Activated T-cell treated with anti-CD3 and anti-CD28 coated beads, Interleukin-2, amount 50 U/mL, for 24 hours (primary cell): ENCODE measurements at places on chromosomes 4 and X.

DNA sequence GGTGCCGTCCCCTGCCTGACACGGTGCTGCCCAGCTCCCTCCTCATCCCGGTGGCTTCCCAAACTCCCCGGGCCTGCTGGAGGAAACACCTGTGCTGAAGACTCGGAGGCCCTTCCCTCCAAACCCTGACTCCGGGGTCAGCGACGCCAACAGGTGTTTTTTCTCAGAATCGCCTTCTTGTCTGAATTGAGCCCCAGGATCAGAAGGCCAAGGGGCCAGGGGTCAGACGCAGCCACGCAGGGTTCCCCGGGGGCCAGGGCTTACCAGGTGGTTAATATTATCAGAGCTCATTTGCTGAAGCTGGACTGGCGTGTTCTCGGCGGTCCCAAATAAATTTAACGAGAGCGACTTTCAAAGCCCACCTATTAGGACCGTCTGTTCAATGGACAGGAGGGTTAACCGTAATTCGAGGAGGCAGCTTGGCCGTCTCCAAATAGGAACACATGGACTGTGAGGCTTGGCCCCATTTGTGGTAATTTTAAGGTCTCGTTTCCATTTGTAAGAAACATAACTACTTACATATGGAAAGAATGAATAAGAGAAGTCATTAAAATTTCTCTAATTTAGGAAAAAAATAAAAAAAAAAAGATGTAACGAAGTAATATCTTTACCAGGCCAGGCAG is 239.3 kb downstream of the CRLF2 start:
- DNase-seq, result no peak

- no peak for DNase-seq
Observed at GRCh38 chrX:68935362-68935761, 106.5 kb downstream of the EFNB1 start.

- no peak for DNase-seq
Observed at GRCh38 chr4:52914051-52914605, 52.0 kb downstream of the RASL11B start.

DNA sequence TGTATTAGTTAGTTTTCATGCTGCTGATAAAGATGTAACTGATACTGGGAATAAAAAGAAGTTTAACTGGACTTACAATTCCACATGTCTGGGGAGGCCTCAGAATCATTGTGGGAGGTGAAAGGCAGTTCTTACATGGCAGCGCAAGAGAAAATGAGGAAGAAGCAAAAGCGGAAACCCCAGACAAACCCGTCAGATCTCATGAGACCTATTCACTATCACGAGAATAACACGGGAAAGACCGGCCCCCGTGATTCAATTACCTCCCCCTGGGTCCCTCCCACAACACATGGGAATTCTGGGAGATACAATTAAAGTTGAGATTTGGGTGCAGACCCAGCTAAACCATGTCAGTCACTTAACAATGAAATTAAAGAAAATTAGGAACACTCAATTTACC is 499.1 kb downstream of the FSTL5 start:
- DNase-seq, result no peak

DNA sequence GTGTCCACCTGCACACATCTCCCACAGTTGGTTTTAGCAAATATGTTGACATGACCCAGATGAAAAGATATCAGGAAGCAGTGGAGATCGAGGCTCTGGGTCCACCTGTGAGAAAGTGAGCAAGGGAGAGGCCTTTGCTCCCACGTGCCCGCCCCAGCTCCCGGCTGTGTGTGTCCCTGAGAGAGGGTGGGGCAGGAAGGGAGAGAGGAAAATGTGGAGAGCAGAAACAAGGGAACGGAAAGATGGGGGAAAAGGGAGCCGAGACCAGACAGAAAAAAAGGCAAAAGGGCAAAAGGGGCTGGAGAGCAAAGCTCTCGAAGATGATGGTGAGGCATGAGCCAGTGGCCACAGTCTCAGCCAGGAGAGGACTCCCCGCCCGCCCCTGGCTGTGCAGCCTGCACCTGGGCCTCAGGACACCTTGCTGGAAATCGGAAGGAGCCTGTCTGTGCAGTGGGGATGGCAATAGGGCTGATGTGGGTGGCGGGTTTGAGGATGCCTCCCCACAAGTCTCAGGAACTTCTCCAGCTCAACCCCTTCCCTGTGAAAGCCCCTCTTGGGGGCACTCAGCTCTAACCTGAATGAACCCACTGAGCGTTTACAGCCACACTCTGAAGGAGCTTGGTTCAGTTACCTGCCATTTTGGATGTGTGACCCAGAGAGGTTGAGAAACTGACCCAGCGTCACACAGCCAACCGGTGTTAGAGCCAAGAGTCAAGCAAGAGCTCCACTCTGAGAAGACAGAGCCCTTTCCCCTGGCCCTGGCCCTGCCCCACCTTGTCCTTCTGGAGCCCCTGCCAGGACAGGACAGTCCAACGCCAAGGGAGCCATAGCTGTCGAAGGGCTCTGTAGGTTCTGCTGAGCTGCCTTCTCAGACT is 20.3 kb upstream of the MSX1 start:
- no peak for DNase-seq

- no peak for DNase-seq
Observed at GRCh38 chr4:154622598-154622997, 10.1 kb upstream of the FGG start.

GRCh38 chr4:88033309-88033708 is 25.9 kb downstream of the PKD2 start:
- DNase-seq, result no peak

DNA sequence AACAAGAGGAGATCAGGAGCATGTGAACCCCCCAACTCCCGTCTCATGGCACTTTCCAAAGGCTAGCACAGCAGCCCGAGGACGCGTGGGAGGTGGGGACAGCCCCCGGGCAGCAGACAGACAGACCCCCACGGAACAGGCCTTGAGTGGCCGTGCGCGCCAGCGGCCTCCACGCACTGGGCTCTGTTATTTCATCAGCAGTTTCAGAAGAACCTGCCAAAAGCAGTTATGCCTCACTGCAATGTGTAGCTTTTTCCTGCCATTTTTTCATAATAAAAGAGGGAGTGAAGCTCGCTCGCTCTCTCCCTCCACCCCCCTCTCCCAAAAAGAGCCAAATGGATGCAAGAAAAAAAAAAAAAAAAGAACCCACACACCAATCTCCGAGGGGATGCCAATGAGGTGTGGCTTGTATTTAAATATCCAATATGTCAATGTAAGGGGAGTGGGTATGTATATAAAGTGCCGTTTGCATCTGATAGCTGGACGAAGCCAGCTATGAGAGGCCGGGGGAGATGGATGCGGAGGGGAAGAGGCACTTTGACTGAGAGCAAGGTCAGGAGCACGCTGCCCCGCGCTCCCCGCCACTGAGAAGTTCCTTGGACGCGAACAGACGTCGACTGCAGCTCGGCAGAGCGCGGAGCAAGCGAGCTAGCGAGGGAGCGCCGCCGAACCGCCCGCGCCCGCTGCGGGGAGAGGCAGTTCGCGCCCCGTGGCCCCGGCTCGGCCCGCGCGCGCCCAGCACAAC is at the start of gene FGF16:
TSS of gene FGF16 (plus strand) at position 482 of the 745 bp plus-strand sequence. CDS start 286 bp downstream, outside the sequence.
- DNase-seq, result peak; percentile 33

GRCh38 chr4:124861761-124862160 is 149.2 kb upstream of the ANKRD50 start:
- no peak for DNase-seq

- DNase-seq, result no peak
Observed at GRCh38 chr4:15504041-15504440, 34.4 kb downstream of the CC2D2A start.

GRCh38 chrX:39705290-39705689 is 392.5 kb downstream of the BCOR start:
- no peak for DNase-seq

DNA sequence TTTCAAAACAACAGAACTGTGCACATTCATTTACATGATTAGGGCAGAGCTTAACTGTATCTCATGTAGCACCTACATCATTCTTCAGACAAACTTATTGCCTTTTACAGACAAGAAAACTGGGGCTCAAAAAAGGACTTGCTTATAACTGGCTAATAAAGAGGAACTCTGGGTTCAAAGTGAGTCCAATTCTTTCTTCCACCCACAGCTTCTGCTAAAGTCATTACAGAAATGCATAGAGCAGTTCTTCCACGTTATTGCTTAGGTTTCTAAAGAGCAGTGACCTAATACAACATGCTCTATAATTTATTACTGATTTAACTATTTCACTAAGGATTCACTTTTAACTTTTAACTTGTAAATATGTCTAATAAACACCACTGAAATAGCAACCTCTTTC is 60.6 kb downstream of the ELOVL6 start:
- no peak for DNase-seq

GRCh38 chr4:3393171-3393570 is 48.6 kb upstream of the HGFAC start:
- DNase-seq, result no peak

DNA sequence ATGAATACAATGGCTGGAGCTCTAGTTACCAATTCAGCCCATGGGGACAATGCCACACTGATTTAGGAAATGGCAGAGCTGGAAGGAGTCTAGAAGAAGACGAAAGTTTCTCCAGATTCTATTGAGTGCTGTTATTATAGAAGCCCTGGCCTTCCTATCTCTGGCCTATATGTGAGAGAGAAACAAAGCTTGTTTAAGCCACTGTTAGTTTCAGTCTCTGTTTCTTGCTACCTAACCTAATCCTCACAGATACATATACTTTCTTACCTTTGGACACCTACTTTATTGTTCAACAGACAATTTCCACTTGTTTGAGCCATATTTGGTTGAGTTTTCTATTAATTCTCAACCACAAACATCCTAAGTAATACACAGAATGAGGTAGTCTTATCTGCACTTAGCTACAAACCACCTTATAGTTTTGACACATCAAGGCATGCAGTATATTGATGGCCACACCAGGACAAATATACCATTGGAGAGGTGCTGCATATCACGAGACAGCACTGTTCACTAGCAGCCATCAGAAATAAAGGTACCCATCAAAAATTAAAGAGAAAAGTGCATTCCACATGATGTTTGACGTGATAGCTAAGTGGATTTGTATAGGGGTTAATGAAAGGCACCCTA is 190.2 kb downstream of the SMIM20 start:
- DNase-seq, result no peak

DNA sequence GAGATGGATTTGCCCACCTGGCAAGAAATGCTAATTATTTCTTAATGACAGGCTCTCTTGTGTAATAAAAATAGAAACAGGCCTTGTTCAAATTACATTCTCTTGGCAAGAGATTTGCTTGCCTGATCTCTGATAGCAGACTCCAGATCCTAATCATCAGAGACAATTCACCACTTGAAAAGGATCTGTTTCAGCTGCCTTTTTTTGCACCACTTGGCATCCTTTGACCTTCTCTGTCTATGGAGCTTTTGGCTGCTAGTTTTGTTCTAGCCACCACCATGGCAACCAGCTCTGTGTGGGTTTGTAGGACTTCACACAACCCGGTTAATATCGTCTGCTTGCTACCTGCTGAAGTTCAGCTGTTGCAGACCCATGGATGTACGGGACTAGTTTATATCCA is 241.1 kb upstream of the TLL1 start:
- no peak for DNase-seq

DNA sequence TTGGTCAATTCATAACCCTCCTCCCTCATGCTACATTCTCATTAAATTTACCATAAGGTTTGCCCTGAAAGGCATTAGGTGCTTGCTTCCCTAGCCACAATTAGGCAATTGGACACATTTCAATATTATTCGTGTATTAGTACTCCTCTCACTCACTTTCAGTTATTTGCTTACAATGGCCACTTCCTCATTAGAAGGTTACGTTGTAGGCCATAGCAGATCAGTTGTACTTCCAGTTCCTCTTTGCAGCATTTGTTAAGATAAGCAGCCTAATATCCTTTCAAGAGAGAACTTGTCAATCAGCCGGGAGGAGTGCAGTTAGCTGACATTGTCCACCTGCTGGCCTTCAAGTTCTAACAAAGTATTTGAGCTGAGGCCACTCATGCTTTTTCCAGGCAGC is 1017.2 kb downstream of the PCDH7 start:
- no peak for DNase-seq

DNA sequence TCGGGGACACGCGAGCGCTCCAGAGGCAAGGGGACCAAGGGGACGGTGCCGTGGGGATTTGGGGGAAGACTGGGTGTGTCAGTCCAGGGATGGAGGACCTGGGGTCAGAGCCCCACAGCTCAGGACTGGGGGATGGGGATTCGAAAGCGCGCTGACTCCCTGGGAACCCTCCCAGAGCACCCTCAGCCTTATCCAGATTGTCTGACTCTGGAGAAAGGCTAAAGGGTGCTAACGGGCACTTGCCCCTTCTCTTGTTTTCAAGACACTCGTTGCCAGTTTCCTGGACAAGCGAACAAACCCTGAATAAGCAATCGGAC is 1.1 kb downstream of the DOCK11 start:
- DNase-seq, result no peak

GRCh38 chr4:173935622-173936405 is 347.7 kb downstream of the FBXO8 start:
- no peak for DNase-seq

GRCh38 chr4:151674804-151675391 is 85.9 kb downstream of the GATB start:
- no peak for DNase-seq

DNA sequence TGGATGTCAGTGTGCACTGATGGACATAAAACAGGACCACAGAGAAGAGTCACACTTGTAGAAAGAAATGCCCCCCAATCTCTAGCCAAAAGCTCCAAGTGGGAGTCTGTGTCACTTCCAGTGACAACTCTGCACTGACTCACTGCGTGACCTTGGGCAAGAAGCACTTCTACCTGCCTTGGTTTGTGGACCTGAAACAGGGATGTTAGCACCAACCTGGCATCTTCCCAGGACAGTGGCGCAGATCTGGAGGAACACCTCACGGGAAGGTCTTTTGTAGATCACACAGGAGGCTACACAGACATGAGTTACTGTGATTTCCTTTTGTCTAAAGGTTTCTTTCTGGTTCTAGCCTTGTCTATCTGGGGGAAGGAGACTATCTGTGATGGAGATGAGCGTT is 80.5 kb upstream of the DHRSX start:
- DNase-seq, result no peak

- no peak for DNase-seq
Observed at GRCh38 chr4:6320663-6321062, 51.0 kb downstream of the WFS1 start.

DNA sequence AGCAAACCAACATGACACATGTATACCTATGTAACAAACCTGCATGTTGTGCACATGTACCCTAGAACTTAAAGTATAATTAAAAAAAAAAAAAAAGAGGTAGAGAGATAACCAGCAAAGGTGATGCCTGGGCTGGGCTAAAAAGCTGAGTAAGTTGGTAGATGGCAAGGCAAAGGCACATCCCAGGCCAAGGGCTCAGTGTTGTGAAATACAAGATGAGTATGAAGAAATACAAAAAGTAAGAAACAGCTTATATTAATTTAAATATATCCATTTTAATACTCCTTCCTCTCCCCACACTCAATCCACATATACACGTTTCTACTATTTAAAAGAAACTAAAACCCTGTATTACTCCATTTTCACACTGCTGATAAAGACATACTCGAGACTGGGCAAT is 25.8 kb downstream of the TEC start:
- DNase-seq, result no peak

DNA sequence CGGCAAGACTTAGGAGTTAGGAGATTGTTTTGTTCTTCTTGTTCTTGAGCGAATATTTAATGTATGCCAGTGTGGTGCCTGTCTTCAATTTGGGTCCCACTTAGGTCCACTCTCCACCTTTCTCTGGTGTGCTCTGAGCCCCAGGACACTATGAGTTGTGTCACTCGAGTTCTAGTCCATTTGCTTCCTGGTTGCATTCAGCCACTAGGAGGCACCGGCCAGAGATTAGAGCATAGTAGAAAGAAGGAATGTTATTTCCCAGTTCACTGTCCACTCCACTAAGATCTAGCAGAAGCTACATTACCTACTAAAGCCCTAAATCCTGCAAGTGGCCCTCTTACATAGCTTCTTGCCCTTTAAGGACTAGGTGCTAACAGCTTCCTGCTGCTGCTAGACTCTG is 326.9 kb downstream of the NAF1 start:
- DNase-seq, result no peak
